HFFc6 (cell line): ENCODE measurements at places on chromosomes 6 and 20.

- DNase-seq: peak; percentile 65
These were observed 679 bp upstream of the LPIN3 start for GRCh38 chr20:41339957-41340326.

GRCh38 chr6:5684320-5685053 is 322.2 kb downstream of the NRN1 start:
- no peak for DNase-seq

GRCh38 chr6:19059102-19059501 is 672.0 kb downstream of the RNF144B start:
- no peak for DNase-seq

GRCh38 chr6:139642346-139642745 is 267.9 kb upstream of the CITED2 start:
- DNase-seq: no peak

GRCh38 chr6:39228111-39228971 is 934 bp downstream of the KCNK5 start:
- no peak for DNase-seq

GRCh38 chr6:138222901-138223546 is 4.7 kb upstream of the PBOV1 start:
- DNase-seq: no peak

DNA sequence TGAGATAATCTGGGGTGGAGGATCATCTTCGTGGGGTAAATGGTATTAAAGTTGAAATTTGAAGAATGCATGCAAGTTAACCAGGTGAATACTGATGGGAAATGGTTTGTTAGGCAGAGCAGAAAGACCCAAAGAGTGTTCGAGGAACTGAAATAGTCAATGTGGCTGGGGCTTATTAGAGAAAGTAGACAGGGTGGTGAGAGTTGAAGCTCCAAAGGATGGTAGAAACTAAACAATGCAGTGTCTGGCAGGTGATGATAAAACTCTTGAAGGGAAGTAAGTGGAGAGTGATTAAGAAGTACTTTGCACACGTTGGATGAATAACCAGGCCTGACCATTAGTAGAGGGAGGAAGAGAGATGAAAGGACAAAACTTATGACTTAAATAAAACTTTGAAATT is 39.8 kb upstream of the CENPW start:
- no peak for DNase-seq

DNA sequence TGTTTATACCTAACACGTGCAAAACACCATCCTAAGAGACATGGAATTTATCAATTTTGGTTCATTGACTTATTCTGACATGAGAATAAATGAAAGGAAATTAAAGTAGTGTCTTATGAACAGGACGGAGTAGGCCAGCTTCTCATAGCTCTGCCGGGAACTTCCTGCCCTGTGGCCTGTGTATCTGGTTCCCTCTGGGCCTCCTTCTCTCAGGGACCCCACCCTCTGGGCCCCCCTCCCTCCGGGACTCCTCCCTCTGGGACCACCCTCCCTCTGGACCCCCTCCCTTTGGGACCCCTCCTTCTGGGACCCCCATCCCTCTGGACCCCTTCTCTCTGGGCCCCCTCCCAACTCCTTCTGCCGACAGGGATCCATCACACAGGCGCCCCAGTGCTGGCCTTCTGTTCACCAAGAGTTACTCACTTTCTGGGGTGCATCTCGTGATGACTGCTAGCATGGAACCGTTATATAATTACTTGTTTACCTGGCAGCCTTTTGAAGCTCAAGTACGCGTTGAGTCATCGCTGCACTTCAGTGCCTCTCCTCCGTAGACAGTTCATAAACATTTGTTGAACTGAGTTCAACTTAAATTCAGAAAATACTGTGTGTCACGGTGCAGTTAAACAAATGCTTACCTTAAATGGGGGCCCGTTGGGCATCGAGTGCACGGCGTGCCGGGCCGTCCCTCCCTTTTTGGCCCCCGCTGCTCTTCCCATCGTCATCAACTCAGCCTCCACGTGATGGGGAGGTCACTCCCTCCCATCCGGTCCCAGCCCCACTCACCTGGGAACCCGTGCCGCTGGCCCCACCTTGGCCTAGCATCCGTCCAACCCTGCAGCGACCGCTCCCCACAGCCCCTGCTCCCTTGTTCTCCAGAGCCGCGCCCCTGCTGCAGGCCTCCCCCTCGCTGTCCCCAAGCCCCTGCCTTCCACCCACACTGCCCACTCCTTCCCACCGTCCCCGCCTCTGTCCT is 8.1 kb downstream of the CCR6 start:
- DNase-seq: no peak

DNA sequence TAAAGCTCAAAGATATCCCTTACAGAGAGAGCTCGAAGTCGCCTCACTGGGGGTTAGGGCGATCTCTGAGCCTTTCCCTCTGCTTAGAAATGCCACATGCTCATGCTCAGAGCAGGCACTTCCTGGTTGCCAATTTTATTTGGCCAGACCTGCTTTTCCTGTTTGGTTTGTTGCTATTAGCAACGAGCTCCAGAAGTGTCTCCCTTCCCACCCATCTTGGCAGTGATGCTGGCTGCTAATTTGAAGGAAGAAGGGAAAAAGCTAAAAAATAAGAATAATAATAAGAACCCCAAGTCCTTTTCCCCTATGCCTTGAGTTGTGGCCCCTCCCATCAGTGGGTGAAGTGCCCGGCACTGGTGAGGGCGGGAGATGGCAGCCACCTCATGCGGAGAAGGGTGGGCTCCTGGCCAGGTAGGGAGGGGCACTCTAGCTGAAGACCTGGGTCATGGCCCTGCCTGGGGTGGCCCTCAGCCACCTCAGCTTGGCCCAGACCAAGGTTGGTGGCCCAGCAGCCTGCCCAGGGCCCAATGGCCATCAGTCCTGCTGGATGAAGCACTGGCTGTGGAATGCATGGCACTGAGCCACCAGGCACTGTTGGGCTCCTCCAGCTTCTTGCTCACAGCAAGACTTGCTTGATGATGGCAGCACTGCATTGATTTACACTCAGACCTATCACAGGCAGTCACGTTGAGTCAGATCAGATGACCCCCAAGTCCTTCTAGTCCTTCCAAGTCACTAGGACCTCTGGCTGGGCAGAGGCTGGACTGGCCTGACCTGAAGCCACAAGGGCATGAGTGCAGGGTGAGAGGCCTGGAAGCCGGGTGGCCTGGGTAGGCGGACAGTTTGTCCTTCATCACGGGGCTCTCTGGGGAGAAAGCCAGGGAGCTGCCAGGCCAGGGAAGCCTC is 79.0 kb downstream of the SYNJ2 start:
- peak; percentile 98 for DNase-seq

GRCh38 chr20:44711237-44711636 is 3.9 kb upstream of the CCN5 start:
- no peak for DNase-seq

DNA sequence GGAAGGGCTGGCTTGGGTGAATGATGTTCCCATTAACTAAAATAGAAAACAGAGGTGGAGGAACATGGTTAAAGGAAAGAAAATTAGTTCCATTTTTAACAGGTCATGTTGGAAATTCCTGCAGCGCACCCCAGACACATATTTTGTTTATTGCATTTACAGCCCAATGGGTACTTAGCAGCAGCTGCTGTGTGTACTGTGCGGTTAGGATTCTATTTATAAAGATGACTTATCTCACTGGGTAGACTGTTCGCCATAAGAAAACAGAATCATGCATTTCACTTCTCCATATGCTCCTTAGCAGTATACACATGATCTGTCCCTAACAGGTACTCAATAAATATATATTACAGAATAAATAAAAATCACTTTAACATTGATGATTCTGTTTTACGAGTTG is 135.8 kb downstream of the SLC35F1 start:
- no peak for DNase-seq

DNA sequence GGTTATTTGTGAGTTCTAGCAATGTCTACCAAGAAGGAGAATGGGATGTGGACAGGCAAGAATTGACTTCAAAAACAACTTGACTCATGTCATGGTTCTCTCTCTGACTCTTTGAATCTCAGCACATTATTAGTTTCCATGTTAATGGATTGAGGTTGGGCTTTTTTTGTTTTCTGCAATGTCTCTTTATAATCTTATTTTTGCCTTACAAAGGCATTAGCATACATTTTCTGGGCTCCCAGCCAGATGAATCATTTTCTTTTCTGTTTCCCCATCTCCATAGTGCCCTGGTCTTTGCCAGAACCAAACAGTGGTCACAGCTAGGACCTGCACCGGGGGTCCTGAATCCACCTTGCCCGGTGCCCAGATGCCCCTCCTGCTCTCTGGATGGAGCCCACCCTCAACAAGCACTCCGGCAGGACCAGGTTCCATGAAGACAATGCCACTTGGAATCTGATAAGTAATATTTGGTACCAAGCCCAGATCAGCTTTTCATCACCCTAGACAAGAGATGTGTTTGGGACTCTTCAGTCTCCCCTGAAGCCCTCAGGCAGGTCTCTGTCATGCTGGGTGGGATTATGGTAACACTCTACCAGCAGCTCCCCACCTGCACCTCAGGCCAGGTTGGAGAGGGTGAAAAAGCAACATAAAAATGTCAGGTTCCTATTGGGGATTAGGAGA is 266.7 kb upstream of the SULF2 start:
- DNase-seq: peak; percentile 3

DNA sequence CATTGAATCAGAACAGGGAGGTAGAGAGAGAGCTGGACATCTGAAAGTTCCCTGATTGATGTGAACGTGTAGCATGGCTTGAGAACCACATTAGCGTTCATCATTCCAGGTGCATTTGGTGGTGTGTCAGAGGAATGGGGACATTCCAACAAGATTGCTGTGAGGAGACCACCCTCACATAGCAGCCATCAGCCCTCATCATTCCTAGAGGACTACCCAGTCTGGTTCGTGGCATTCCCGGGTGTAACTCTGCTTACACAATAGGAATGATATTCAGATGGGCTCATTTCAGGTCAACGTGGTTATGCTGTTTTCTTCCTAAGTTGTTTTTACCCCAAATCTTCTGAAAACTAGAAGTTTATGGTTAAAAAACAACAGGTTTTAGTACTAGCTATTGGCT is 62.2 kb upstream of the KLHL31 start:
- DNase-seq: peak; percentile 40

DNA sequence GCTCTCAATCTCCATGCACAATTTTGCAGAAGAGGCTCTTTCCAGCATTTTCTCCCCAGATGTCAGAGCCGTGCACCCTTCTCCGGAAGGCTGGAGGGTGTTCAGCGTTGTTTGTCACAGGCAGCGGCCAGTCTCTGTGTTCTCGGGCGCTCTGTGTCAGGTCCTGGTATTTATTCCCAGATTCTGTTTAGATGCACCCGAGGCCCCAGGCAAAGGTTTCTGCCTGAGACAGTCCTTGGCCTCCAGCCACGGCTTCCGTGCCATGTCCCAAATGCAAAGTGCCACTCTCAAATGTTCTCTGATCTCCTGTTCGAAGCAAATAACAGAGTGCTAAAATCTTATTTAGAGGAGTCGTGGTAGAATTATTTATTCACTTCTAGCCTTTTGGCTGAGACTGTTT is 140.3 kb upstream of the AGPAT4 start:
- no peak for DNase-seq

- no peak for DNase-seq
These were observed 503.1 kb downstream of the ADGRB3 start for GRCh38 chr6:69138148-69138547.
